ENCODE measurements at places on chromosomes 7 and 10.

- DNase-seq = no peak
Measured at GRCh38 chr7:91554883-91555282, 290.6 kb downstream of the FZD1 start.

- DNase-seq = no peak
Measured at GRCh38 chr10:118108194-118109026, 61.7 kb upstream of the RAB11FIP2 start.

- DNase-seq = no peak
Measured at GRCh38 chr7:158056761-158057160, 530.9 kb downstream of the PTPRN2 start.

DNA sequence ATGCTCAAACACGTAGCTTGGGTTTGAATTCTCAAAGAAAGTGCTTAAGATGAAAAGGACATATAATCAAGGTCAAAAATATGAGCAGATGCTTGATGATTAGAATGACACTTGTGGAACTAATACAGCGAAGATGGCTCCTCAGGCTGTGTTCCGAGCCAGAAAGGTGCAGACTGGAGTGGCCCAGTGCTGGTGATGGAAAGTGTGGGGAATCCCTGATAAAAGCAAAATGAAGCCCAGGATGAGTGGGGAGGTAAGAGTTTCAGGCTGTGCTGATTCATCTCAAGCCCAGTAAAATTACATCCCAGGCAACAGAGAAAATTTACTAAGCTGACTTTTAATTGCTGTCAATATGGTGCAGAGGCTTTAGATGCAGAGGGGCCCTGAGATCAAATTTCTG, 77.8 kb upstream of the IKZF1 start:
- DNase-seq = no peak

DNA sequence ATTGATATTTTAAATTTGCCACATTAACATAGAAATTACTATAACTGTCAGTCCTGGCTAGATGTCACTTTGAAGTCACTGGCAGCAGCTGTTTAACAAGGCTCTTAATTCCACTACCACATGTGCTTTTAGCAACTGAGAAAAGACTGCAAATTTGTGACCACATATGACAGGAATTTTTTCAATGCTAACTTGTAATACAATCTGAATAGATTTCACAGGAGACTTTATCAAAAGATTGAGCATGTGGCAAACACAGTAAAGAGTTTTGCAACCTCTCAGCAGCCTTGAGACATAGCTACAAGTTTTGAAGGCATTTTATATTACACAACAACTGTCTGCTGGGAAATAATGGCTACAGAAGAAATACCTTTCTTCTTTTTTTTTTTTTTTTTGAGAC, 73.0 kb downstream of the MICU1 start:
- DNase-seq = no peak

GRCh38 chr7:140062528-140063299, at the start of gene PARP12:
Gene PARP12 (minus strand): TSS chr7:140062951. CDS start chr7:140062847, 104 bp downstream.
- DNase-seq = peak; percentile 85

DNA sequence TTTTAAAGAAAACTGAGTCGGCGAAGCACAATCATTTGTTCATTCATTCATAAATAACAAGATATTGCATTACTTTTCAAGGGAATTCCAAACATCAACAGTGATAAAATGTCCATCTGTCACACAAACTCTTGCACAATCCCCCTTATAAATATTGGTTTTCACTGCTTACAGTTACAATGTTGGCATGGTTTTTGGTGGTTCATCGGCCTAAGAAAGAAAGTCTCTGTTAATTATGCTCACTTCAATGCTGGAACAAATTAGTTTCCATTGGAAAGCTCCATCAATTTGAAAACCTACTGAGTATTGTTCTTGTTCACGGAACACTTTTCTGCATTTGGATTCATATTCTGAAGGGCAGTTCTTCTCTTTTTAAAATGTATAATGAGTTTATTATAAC, 188.5 kb downstream of the JAZF1 start:
- no peak for DNase-seq

- no peak for DNase-seq
Measured at GRCh38 chr10:49602380-49603023, 7.6 kb upstream of the SLC18A3 start.

- no peak for DNase-seq
Measured at GRCh38 chr7:22480523-22481075, 19.4 kb downstream of the STEAP1B start.

GRCh38 chr10:128802062-128802461, 665.0 kb upstream of the MGMT start:
- DNase-seq = no peak

Measured in activated CD4-positive, alpha-beta T cell treated with anti-CD3 and anti-CD28 coated beads for 4 hours (primary cell).